ENCODE measurements at places on chromosomes 7 and 10.

DNA sequence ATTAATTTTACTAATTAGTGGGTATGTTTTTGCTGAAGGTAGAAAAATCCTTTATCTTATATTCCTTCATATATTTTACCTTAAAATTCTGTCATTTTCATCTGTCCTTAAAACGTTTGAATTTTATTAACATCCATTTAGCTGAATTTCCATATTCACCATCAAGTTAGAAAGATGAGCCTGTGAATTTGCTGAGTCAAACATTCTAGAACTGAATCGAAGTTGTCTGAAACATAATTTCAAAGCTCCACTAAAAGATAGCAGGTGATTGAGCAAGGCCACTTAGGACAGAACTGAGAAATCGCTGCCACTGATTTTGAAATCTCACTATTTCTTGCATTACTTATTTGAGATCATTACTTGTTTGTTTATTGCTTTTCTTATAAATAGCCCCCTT, 17.5 kb downstream of the HGF start:
- DNase-seq: no peak

- DNase-seq: no peak
Measured at GRCh38 chr7:155167706-155168365, 97.7 kb downstream of the HTR5A start.

DNA sequence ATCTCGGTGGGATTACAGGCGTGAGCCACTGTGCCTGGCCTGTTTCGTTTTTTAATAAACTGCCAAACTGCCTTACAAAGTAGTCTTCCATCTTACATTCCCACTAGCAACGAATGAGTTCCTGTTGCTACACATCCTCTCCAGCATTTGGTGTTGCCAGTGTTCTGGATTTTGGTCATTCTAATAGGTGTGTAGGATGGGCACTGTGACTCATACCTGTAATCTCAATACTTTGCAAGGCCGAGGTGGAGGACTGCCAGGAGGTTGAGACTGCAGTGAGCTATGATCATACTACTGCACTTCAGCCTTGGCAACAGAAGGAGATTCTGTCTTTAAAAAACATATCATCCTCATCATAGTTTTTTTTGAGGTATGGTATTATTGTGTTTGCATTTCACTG, 21.4 kb upstream of the RSBN1L start:
- no peak for DNase-seq

- DNase-seq: no peak
Measured at GRCh38 chr7:151130741-151131157, 36.7 kb downstream of the GBX1 start.

- no peak for DNase-seq
Measured at GRCh38 chr7:132125096-132125495, 451.2 kb downstream of the PLXNA4 start.

DNA sequence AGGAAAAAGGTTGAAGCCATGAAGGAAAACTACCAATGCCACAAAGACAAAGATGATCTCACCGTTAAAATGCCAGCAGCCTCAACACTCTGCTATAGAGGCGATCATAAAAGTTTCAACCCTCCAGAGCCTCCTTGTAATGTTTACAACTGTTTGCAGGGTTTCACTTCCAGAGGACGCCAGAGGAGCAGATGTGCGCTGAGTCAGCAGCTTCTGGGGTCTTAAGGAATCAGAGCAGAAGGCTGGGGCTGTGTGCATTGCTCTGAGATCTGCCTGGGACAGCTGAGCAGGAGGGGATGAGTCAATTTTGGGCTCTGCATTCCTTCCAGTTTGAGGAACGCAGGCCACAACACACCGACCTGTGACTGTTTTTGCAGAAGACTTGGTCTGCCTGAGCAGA, 98.3 kb downstream of the TMEM130 start:
- DNase-seq: no peak

DNA sequence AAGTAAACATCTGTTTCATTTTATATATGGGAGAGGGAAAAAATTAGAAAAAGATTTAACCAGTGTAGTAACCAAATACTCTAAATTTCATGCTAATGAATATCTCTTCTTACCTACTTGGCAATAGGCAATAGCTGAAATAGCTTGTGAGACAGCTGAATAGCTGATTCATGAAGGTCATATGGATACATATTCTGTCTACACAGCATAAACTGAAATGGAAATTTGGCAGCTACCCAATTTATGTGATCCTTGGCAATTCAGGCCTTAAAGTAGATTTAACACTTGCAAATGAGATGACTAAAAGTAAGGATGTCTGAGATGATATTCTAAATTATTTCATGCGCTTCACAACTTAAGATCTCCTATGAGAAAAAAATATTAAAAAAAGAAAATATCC, 261.2 kb upstream of the SEMA3A start:
- no peak for DNase-seq

GRCh38 chr10:554182-554848, 135.2 kb downstream of the DIP2C start:
- DNase-seq: no peak

- DNase-seq: no peak
Measured at GRCh38 chr7:69450456-69450855, 147.8 kb upstream of the AUTS2 start.

DNA sequence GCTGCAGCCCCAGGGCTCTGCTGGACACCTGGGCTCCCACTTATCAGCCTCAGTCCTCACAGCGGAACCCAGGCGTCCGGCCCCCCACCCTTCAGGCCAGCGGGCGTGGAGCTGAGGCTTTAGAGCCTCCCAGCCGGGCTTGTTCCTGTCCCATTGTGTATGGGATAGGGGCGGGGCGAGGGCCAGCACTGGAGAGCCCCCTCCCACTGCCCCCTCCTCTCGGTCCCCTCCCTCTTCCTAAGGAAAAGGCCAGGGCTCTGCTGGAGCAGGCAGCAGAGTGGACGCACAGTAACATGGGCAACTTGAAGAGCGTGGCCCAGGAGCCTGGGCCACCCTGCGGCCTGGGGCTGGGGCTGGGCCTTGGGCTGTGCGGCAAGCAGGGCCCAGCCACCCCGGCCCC, 2.7 kb downstream of the NOS3 start:
- no peak for DNase-seq

- DNase-seq: no peak
Measured at GRCh38 chr7:140604760-140605159, 35.9 kb downstream of the DENND2A start.

- DNase-seq: no peak
Measured at GRCh38 chr7:47937065-47937687, 11.1 kb downstream of the PKD1L1 start.

DNA sequence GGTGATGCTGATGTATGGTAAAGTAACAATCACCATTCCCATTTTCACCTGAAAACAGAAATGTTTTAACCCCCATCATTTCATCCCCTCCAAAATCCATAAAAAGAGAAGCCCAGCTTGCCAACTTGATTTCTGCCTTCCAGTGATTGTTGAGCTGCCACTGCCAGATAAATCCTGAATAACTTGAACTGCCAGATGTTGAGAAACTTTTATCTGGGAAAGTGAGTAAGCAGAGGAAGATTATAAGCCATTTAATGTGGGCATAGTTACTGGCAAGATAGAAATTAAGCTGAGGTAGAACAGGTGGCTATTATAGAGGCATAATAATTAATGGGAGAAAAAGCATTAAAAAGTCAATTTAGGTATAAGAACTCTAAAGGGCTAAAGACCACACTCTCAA, 534.1 kb downstream of the ANKRD7 start:
- no peak for DNase-seq

Measured in hippocampal formation (tissue), 2 donors.